T follicular helper cell (primary cell): ENCODE measurements at places on chromosomes 16 and 17.

DNA sequence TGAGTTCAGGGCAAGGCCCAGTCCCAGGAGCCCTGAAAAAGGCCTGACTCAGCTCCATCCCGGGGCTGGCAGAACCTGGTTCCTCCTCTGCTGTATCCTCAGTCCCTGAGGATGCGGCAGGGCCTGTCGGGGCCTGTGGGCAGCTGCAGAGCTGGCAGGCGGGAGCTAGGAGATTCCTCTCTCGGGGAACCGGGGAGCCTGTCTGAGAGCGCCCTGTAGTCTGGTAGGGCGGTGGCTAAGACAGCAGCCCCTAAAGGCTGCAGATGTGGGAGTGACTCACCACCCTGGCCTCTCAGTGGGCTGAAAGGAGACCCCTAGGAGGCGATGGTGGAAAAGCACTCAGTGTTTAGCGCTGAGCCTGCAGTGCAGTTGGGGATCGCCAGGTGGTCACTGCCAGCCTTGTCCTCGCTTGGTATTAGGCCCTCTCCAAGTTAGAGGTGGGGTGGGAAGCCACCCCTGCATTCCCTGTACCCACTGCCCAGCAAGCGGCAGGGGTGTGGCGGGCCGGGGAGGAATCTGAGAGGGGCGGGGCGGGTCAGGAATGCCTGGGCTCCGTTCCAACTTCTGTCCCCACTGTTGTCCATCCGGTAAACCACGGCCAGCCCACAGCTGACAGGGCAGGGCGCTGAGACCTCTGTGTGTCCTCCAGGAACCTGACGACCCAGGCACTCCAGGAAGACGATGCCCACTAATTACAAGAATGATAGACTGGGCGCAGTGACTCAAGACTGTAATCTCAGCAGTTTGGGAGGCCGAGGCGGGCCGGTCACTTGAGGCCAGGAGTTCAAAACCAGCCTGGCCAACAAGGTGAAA, 29.5 kb upstream of the CDH1 start:
- DNase-seq, result no peak

DNA sequence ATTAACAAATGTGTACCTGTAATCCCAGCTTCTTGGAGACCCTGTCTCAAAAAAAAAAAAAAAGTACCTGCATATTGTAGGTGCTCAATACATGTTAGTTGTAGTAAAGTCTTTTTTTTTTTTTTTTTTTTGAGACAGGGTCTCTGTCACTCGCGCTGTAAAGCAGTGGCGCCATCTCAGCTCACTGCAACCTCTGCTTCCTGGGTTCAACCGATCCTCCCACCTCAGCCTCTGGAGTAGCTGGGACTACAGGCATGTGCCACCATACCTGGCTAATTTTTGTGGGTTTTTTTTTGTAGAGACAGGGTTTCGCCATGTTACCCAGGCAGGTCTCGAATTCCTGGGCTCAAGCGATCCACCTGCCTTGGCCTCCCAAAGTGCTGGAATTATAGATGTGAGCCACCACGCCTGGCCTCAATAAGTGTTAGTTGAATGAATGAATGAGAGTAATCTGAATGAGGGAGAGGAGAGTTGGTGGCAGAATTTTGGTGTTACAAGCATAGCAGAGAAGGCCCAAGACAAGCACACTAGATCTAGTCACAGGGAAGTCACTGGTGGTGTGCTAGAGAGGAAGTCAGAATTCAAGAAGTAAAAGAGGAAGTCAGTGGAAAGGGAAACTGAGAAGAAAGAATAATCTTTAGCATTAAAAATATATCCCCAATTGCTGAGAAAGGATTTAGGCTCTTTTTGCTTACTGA, 9.4 kb upstream of the MYL4 start:
- DNase-seq, result no peak

DNA sequence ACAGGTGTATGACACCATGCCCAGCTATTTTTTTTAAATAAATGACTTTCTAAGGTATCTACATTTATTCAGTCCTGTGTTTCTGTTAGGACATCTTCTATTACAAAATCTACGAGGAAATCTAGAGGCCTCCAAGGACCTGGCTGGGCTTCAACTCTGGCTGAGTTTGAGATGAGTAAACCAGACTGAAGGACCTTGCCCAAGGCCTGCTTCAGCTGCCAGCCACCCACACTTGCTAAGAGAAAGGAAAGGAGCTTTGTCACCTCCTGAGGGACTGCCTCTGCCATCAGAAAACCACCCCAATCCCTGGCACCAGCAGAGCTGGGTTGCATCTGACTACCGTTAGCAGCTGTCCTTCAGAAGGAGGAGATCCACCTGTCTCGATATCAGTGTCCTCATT, 1.3 kb upstream of the MYO1D start:
- no peak for DNase-seq

DNA sequence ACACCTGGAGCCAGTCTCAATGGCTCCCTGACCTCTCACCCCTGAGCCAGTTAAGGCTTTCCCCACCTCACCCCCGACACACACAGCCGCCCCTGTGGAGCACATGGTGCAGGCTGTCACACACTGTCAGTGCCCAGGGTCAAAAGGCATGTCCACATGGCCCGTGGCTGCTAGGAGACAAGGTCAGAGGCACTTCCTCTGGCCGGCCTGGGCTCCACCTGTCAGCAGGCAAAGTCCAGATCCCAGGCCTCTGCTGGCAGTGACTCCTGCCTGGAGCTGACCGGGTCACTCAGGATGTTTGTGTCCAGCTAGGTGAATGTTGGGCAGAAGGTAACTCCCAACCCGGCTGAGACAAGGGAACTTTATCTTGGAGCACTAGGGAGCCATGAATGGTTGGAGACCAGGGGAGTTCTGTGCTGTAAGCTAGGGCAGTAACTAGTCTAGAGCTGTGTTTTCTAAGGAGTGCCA, 6.0 kb downstream of the SREBF1 start:
- no peak for DNase-seq

DNA sequence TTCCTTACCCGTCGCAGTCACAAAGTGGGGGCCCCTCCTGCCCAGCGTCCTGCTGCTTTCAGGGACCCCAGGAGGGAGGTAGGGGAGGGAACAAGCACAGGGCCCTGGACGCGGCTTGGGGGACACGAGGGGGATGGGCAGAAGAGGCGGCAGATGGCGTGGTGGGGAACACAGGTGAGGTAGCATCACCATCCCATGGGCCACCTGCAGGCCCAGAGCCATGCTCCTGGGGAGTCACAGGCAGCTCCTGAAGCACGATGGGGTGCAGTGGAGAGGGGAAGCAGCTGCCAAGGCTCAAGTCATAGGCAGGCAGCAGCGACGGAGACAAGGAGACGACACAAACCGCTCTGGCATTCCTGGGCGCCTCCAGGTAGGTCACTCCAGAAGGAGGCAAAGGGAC, 10.8 kb downstream of the UNKL start:
- no peak for DNase-seq

DNA sequence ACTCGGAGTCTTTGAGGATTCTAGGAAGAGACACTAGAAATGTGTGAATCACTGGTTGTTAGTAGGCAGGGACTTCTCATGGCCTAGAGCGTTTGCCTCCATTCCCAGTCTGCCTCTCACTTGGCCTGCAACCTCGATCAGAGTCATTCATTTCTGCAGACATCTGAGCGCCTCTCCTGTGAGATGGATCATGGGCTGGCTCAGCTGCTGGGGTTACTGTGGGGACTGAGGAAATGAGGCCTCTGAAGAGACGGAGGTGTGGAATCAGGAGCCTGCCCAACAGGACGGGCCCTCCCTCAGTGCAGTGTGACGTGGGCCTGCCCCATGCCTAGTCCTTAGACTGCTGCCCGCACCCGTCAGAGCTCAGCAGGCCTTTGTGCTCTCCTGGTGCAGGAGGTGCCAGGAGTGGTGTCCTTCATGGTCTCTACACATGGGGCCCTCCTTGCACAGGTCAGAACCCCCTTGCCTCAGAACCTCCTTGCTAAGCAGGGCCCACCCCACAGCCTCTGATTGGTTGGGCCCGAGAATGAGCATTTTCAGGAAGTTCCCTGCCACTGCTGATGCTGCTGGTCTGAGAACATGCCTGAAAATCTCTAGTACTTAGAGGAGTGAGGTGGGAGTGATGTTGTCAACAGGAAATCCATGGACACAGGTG, 99.4 kb downstream of the NPIPB11 start:
- DNase-seq, result no peak

DNA sequence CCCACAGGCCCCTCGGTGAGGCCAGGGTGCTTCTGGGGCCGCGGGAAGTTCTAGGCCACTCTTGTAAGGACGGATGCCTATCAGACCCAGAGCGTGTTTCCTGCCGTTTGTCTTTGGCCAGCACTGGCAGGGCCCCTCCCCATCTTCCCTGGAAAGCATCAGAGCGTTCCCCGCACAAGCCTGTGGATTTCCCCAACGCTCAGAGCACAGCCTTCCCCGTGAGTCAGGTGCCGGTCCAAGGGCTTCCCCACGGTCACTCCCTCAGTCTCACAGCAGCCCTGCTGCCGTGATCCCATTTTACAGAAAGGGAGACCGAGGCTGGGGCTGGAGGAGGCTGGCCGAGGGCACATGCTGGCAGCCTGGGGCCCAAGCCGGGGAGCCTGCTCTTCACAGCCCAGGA, 33.7 kb downstream of the CRISPLD2 start:
- no peak for DNase-seq

GRCh38 chr16:4787627-4788482, at the start of gene SEPTIN12:
Gene SEPTIN12 (minus strand): TSS chr16:4788345. CDS start chr16:4787645, 700 bp downstream.
- DNase-seq, result no peak

DNA sequence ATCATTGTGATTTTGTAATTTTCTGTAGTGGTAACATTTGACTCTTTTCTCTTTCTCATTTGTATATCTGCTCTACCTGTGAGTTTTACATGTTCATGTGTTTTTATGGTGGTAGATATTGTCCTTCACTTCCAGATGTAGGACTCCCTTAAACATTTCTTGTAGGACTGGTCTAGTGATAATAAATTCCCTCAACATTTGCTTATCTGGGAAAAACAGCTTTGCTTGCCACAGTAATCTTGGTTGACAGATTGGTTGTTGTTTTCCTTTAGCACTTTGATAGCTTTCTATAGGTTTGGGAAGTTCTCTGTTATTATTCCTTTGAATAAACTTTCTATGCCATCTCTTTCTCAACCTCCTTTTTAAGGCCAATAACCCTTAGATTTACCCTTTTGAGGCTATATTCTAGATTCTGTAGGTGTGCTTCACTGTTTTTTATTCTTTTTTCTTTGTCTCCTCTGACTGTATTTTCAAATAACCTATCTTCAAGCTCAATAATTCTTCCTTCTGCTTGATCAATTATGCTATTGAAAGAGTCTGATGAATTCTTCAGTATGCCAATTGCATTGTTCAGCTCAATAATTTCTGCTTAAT, 32.1 kb upstream of the GINS3 start:
- no peak for DNase-seq

DNA sequence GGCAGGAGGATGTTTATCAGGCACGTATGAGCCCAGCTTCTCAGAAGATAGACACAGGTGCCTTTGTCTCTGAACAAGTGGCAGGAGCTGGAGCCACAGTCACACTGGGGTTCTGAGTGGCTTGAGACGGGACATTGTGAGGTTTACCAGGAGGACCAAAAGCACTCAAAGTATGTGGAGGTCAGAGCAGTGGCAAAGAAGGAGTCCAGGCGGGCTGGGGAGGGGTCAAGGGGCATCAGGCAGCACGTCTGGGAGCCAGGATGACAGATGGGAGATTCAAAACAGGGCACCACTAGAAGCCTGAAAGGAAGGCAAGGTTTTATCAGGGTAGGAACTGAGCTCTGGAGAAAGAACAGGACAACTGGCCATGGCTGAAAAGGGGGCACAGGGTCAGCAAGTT, 67.2 kb upstream of the MARCHF10 start:
- DNase-seq, result no peak

DNA sequence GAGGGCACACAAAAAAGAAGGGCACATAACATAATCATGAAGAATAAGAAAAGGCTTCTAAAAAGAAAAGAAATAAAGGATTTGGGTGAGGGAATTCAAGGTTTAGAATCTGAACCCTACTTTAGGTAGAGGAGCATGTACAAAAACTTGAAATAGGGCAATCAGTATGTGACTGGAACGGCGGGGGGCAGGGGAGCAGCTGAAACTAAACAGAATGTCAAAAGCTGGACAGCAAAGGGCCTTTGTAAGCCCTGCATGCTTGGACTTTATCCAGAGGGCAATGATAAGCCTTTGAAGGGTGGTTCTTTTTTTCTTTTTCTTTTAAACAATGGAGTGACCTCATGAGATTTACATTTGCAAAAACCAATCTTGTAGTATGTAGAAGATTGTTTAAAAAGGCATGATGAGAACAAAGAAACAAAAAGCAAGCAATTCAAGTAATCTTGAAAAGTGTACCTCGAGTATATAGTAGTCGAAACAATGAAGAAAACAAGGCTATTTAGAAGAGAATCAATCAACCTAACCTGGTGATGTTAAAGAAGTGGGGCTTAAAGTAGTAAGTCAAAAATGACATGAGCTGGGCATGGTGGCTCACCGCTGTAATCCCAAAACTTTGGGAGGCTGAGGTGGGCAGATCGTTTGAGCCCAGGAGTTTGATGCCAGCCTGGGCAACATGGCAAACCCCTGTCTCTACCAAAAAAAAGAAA, 46.7 kb upstream of the ANKFY1 start:
- DNase-seq, result no peak

DNA sequence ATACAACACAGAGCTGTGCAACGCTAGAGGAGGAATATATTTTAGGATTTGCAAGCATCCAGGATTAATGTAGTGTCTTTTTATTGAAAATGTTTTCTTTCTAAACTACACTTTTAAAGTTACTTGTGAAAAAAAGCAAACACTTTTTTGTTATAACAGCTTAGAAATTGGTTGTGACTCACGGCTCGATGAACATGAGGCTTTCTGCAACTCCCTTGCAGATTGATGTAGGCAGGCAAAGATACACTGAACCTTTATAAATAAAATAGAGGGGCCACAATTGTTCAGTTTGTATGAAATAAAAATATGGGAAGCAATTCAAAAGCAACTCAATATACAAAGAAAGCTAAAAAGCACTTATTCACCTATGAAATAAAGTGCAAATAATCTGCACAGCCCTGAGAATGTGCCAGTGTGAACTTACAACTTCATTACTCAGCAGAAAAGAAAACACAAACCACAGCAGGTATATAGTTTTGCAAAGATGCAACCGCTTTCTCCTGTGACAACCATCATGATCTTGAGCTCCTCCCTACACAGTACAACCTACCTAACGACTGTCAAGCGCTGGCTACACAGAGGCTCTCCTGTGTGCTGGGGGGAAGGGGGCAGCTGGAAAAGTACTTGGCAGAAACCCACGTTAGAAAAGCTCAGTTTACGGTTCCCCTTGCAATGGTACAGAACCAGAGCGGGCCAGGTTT, 948 bp downstream of the LUC7L start:
- DNase-seq, result no peak
